Activated T-cell treated with anti-CD3 and anti-CD28 coated beads, Interleukin-2, amount 50 U/mL, for 24 hours (primary cell): ENCODE measurements at places on chromosomes 11 and 22.

DNA sequence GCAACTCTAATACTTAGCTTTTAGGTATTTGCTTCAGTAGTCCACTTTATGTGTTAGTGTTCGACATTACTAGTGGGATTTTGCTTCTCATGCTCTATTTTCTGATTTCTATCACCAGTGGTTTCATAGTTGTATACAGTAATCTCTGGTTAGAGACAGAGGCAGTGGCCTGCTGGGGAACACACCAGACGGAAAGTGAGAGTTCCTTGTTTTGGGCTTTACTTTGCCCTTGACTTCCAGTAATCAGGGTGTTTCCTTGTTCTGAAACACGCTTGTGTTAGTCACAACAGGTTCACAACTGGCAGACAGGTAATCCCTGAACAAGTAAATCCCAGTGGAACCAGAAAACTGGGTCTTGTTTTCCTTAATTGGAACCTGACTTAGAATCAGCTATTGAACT lies 56.0 kb downstream of the PACS1 start:
- no peak for DNase-seq

- DNase-seq = peak; percentile 46
Measured at GRCh38 chr22:38314933-38315822, 2.1 kb downstream of the CSNK1E start.

DNA sequence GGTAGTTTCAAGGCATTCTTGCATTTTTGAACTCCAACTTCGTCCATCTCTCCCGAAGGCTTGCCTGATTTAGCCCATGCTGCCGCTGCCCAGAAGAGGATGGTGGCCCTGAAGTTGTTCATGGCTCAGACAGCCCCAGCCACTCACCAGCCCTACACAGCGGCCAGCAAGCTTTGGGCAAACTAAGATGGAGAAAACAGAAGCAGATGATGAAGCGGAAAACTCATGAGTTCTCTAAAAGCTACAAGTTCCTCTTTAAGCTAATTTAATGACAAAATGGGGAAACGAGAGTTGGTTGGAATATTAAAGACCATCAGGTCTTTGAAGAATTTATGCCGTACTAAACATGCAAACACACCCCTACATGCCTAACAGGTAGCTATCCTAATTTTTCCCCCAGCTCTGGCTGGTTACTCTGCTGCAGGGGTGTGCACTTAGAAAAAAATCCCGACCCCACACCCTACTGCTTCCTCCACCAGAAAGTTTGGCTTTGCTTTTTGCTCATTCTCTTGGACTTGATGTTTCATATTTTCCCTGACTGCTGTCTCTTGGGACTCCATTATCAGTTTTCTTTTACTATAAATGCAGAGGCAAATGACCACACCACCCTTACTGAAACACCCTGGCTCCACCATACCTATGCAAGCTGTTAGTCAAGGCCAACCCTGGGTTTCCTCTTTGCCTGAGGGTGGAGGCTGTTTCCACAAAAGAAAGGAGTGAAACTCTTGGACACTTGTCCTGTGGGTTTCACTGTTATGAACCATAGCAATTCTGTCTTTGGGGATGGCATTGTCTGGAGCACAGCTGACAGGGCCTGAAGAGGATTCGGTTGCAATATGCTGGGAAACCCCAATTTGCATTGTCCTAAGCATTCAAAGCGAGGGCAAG lies at the start of gene MPEG1:
MPEG1 (minus strand) TSS at position 184 of the 888 bp plus-strand sequence; CDS start at position 122, 62 bp downstream.
- DNase-seq = no peak

DNA sequence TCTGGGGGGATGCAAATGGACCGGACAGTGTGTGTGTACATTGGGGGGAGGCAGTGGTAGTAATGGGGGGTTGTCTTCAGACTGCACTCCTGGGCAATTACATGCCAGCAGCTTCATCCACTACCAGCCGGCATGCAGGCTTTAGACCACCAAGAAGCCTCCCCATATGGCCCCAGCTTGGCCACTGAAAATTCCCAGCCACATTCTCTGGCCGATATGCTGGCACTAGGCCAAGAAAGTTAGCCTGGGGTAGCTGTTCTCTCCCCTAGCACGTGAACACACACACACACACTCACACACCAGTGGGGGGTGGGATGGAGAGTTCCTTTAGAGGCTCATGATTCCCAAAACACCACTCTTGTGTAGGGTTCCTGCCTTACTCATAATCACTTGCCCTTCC lies 3.6 kb upstream of the ROBO3 start:
- no peak for DNase-seq

GRCh38 chr11:70574725-70575347 lies 176.5 kb downstream of the CTTN start:
- DNase-seq = no peak

- DNase-seq = peak; percentile 81
Measured at GRCh38 chr22:23315341-23315917, 135.1 kb downstream of the BCR start.

DNA sequence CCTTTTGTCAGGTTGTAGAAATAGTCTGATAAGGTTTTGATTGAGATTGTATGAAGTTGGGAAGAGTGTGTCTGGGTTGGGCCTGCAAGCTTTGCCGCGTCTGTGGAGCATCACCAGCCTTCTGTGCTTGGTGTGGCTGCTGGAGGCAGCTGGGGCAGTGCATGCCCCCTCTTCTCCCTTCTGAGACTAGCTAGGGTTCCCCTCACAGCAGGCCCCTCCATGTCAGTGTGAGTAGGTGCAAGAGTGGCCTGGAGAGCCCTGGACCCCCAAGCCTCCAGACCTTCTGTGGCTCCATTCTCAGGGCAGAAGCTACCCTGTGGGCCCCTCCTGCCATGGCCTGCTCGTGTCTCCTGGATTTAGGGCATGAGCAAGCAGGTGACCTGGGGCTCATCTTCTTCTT lies 914.2 kb downstream of the TBC1D22A start:
- DNase-seq = no peak

DNA sequence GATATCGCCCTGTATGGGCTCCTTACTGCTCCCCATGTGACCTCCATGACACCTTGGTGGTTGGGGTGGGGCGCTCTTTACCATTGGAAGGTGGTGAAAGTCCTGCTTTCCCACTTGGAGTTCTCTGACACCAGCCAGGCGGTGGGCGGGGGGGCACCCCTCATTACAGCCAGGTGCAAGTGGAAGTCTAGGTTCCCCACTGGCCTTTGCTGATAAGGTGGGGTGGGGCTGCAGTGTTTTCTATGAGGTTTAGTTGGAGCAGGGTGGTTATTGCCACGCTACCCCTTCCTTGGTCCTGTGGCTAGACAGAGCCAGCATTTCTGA lies 5.5 kb upstream of the SLC37A2 start:
- no peak for DNase-seq

DNA sequence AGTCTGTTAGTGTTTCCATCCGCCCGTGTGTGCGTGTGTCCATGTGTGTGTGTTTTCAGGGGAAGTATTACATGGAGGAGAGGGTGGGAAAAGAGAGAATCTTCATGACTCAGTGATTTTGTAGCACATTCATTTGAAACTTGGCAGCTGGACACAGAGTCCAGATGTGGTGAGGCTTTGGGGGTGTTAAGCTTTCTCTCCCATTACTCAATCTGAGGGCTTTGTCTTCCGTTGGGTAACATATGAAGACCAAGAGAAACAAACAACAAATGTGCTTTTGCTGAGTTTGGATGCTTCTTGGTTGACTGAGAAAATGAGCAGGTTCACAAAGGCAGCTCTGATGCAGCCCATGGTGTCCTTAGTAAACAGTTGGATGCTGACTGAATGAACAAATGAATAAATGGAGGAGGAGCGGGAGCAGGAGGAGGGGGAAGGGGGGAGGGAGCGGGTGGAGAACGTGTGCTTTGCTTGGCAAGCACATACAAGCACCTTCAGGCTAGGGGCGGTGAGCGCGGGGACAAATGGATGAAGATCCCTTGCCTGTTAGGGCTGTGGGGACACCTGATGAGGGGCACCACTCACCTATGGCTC lies 104.3 kb downstream of the ST3GAL4 start:
- no peak for DNase-seq

GRCh38 chr11:48108231-48109045 lies 108.2 kb upstream of the OR4B1 start:
- DNase-seq = no peak

DNA sequence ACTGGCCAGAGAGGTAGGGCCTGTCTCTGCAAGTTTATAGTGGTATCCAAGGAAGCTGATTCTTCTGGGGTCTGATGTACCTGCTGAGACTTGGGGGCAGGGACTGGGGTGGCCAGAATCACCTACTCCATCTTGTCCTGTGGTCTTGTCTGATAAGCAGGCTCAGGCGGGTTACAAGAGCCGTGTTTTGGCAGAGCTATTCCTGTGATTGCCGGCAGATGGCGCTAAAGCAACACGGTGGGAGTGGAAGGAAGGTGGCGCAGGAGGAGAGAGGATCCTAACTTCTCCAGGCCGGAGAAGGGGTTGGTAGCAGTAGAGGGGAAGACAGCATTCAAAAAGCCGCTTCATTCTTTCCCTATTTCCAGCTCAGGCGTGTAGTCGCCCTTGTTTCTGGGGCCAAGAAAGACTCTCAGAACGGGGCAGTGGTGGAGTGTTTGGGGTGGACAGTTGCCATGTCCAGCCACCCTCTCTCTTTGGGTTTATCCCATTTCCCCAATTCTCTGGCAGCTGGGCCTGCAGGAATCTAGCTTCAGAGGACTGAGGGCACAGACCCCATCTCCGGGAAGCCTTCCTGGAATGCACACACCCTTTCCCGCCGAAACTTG lies 15.1 kb downstream of the CHRM1 start:
- peak; percentile 88 for DNase-seq

DNA sequence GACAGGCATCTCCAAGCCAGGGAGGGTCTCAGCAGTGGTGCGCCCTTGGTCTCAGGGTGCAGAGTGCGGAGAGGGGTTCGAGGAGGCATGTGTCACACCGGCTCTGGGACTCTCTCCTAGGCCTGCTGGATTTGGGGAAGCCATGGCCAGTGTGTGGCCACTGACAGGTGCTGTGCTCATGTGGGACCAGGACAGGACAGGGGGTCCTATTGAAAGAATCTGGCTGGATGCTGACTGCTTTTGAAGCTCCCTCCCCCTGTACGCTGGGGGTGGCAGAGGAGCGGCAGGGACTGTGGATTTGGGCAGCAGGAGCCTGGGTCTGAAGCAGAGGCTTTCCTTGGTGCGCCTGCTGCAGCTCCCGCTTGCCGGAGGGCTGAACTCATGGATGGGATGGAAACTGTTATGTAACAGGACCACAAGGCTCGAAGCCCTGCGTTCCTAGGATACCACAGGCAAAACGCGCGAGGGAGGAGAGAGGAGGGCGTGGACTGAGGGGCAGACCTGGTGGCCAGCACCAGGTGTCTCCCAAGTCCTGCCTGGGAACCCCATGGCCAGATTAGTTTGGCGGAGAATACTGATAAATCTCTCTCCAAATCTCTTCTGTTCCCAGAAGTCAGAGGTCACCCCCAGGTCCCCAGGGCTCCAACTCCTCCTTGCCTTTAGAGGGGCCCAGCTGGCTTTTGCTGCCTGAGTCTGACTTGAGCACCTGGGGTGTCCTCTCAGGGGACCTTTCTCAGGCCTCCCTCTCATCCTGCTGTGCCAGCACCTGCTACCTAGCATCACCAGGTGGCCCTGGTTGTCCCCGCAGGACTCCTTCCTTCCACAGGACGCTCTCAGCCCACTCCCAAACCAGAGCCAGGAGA lies 13.8 kb upstream of the TEF start:
- no peak for DNase-seq

DNA sequence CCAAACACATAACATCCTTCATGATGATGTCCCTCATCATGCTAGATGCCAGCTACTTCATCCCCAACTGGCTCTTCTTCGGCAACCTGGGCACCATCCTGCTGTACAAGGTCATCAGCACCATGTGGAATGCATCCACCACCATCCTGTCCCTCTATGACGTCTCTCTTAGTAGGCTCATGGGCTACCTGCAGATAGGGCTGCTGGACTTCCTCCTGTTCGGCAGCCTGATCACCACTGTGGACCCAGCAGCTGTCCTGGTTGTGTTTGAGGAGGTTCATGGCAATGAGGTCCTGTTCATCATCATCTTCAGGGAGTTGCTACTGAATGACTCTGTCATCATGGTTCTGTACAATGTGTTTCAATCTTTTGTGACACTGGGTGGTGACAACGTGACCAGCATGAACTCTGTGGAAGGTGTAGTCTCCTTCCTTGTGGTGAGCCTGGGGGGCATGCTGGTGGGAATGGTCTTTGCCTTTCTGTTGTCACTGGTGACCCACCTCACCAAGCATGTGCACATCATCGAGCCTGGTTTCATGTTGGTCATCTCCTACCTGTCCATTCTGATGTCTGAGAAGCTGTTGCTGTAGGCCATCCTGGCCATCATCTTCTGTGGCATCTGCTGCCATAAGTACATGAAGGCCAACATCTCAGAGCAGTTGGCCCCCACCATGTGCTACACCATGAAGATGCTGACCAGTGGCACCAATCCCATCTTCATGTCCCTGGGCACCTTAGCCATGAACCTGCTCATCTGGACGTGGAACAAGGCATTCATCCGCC lies 120.7 kb upstream of the SERPIND1 start:
- DNase-seq = no peak

DNA sequence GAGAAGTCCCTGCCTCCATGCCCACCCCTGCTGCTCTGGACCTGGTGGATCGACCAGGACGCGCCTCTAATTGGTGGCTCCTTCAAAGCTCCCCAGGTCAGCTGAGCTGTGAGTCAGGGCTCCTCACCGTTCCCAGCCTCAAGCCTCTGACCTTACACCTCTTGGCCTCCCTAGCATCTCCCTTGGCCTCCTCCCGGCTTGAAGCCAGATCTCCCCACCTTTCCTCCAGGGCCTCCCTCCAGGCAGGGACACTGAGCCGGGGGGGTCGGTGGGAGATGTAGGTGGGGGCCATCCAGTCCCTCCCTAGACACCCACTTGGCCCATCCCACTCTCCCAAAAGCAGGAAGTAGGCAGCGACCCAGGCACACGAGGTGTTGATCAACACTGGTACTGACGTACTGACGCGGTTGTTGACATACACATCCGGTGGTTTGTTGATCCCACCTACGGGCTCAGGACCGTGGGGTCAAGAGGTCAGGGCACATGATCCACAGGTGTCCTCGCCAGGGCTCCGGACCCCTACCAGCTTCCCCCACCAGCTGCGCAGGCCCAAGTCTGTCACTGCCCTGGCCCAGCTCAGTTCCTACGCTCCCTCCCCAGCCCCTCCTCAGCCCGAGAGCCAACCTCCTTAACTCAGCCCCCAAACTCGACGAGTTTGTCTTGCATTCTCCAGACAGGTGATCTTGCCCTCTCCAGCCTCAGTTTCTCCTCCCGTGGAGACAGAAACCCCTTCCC lies 802 bp downstream of the ATG2A start:
- DNase-seq = peak; percentile 54

GRCh38 chr22:27207907-27208306 lies 550.5 kb downstream of the MIAT start:
- no peak for DNase-seq

GRCh38 chr22:37148031-37148651 lies 1.6 kb downstream of the IL2RB start:
- peak; percentile 70 for DNase-seq
